Sigmoid colon (tissue), 7 donors: ENCODE measurements at places on chromosomes 1 and 21. TPM values are rescaled to one million over a fixed set of nuclear protein-coding genes. Genes with fewer than 3 reads are reported as not detected.

GRCh38 chr21:45322960-45323461, 35.3 kb upstream of the POFUT2 start:
- DNase-seq = peak; percentile 70

DNA sequence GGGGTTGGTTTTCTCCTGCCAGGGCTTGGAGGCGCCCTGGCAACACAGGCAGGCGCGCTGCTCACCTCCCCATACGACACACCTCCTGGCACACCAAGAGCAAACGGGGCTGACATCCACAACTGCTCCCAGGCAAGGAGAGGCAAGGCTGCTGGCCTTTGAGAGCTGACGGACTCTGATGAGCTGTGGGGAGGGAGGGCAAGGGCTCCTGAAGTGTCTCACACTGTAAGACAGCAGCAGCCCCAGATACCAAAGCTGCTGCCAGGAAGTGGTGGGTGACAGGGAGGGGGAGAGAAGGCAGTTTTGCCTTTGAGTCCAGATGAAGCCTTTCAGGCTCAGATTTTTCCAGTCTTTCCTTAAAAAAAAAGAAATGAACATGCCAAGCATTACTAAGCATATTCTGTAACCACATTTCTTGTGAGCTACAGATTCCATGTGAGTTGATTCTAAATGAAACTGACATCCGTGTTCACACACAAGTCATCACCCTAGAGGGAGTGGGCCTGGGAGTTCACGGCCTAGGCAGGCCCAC, 24.3 kb downstream of the PGBD5 start:
- DNase-seq = no peak

GRCh38 chr21:32256873-32257620, 21.8 kb downstream of the MIS18A start:
- DNase-seq = peak; percentile 89

DNA sequence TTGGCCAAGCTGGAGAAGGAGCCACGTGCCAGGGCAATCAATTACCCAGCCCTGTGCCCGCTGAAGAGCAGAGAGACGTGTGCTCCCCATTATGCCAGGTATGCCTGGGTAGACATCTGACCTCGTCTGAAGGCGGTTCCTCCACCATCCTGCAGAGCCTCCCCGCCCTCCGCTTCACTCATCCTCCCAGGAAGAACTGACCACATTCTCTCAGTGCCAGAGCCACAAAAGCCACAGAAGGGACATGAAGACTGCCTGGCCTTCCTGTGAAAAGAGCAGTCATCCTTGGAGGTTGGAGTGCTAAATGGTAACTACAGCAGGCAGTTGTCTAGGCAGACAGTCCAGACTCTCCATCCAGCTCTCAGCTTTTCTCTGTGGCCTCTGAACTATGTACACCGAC, 12.0 kb downstream of the SYT2 start:
- no peak for DNase-seq

DNA sequence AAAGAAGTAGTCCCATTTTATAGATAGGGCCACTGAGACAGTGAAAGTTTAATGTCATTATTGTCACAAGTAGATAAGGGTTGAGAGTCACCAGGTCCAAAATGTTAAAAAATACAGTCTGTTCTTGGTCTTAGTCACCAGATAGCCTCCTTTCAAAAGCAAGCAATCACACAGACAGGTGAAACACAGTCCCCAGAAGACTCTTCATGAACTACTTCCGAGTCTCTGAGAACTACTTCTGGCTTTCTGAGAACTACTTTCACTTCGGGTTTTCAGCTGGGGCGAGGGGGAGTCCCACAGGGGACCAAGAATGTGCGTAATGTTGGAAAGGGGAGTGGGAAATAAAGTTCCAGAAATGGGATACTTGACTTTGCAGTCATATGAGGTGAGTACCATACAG, 143.2 kb downstream of the HHIPL2 start:
- DNase-seq = no peak

Gene KCNK1
- 22.8 TPM for polyA plus RNA-seq
